ENCODE measurements at places on chromosomes 4 and X.

DNA sequence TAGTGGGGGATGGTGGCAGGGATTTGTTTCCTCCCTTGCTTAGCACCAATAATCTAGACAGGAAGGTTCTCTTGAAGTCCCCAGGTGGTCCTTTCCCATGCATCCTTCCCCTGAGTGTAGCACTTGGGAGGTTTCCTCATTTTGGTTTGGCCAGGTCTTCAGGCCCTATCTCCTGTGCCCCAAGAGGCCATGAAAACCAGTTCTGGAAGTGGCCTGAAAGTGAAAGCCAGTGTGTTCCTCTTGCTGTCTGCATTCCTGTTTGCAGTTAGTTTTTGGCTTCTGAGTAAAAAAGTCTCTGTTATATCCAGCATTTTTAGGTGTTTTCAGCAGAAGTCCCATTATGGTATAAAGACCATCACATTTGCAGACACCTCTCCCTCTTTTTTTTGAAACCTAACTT is 59.5 kb downstream of the MTM1 start:
- no peak for DNase-seq

GRCh38 chr4:17027495-17027894 is 129.1 kb upstream of the LDB2 start:
- DNase-seq, result no peak

- DNase-seq, result no peak
These were observed 2.9 kb downstream of the CFI start for GRCh38 chr4:109798866-109799265.

GRCh38 chr4:85979276-85979675 is 380.6 kb downstream of the MAPK10 start:
- no peak for DNase-seq

DNA sequence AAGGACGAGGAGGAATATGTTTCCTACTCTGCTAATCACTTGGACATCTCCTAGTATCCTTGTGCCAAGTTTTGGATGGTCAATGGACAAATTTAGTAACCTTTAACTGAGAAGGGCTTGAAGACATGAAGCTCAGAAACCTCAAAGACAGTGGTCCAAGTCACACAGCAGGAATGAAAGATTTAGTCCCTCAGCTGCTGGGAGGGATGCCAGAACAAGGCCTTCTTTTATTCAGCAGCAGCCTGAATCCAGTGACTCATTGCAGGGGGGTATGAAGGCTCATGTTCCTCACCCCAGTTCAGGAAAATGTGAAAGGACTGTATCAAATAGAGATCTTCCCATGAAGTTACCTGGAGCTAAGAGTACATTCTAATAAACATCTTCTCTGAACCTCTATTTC is 214.9 kb upstream of the UGT8 start:
- no peak for DNase-seq

DNA sequence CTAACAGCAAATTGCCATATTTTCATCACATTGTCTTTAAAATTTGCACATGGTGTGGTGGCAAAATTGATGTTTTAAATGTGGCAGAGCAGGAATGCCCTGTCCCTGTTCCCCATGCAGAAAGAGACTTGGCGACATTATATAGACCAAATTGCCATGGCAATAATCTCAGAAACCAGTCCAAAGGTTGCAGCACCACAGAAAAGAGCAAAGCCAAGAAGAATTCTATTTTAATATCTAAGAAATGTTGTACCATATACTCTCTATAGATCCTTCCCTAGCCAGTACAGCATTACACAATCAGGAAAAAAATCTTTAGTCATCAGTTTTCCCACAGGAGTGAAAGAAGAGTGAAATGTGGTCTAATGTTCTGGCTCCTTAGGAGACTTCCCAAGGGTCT is 80.0 kb downstream of the UGT2B28 start:
- no peak for DNase-seq

DNA sequence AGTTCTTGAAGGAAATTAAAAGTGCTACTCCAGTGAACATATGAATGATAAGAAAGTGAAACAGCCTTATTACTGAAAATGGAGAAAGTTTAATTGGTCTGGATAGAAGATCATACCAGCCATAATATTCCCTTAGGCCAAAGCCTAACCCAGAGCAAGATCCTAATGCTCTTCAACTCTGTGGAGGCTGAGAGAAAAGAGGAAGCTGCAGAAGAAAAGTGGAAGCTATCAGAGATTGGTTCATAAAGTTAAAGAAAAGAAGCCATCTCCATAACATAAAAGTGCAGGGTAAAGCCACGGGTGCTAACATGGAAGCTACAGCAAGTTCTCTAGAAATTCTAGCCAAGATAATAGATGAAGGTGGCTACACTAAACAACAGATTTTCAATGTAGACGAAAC is 85.5 kb upstream of the ATOH1 start:
- no peak for DNase-seq

Measured in iPS DF 19.7 (cell line).